ENCODE measurements at places on chromosomes 5 and 9.

DNA sequence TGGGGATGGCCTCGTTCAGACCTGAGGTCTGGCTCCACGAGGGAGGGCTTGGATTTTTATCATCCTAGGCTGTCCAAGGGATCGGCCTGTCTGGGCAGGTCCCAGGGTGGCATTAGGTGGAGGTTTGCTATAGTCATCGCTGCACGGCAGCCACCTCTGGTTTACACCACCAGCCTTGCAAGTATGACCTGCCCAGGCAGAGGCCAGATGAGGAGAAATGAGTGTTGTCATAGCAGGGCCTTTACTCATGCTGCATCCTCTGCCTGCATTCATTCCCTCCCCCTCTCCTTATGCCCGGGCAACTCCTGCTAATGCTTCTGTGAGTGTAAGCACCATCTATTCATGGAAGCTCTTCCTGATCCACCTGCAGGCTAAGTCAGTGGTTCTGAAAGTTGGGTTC, 15.3 kb upstream of the NDST1 start:
- DNase-seq: no peak

- no peak for DNase-seq
Measured at GRCh38 chr5:1726956-1727355, 72.7 kb downstream of the MRPL36 start.

- peak; percentile 59 for DNase-seq
Measured at GRCh38 chr5:64811050-64811640, 42.4 kb downstream of the CWC27 start.

- no peak for DNase-seq
Measured at GRCh38 chr9:134548618-134549017, 93.0 kb upstream of the COL5A1 start.

GRCh38 chr5:110007101-110007500, 317.4 kb downstream of the MAN2A1 start:
- DNase-seq: no peak

GRCh38 chr5:79329453-79329852, 93.5 kb downstream of the JMY start:
- no peak for DNase-seq

DNA sequence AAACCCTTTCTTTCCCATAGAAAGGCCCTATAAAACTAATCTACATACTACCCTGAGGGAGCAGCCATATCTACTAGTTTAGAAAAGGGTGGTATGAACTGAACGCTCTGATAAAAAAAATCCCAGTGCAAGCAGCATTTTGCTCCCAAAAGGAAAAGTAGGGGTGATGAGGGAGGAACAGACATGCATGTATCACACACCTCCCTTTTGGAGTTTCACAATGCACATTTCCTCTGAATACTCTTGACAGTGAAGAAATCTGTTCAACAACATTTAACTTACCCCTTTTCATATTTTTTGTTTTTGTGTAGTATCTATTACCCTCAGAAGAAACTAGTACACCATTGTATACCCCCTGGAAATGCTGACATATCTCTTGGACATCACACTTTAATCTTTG, 411.4 kb downstream of the MAT2B start:
- no peak for DNase-seq

DNA sequence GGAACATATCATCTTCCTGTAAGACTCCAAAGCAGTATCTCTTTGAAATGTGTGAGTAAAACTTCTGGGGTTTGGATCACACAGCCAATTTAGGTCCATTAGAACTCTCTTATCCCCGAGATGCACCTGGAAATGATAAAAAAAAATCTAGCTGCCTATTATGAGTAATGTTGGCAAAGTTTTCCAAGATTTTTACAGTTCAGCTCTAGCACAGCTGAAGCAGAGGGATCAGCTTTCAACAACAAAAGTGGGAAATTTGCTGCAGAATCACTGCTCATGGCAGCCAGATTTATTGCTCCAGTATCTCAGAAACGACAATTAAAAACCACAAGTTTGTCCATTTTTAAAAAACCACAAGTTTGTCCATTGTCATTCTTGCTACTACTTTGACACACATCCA, 292.2 kb downstream of the IRX2 start:
- no peak for DNase-seq

DNA sequence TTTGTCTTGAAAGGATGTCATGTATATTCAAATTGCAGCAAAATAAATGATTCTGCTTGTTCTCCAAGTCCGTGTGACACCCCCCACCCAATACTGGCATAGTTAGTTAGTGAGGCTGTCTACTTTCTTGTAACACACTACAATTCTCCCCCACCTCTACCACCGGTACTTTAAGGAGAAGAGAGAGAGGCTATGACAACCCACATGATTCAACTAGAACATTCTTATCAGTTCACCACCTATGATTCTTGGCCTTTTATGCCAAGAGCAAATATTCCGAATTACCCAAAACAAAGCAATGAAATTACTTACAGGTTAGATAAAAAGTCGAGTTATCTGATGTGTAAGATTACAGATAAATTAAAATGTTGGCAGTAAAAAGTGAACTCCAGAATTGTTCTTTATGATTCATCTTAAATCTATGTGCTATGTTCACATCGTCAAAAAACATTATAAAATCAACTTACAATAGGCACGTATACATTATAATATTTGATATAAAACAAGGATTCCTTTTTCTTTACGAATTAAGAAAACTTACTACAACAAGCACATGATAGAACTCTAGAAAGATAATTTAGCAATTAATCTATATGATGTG, 14.4 kb downstream of the MEF2C start:
- no peak for DNase-seq

DNA sequence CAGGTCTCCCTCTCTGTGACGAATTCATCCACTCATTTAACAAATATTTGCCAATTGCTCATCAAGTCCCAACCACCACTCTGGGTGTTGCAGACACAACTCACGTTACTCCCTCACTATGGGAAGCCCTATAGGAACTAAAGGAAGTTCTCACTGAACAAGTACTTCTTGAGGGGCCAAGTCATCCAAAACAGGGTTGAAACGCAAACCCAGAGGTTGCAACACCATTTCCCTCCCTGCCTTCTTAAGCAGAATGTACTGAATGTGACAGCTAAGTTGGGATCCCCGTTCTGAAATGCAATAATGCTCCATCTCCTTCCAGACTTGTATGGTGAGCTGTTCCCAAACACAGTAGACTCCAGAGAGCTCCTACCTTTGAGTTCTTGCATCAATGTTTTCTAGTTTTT, 34.3 kb downstream of the EPB41L4B start:
- no peak for DNase-seq

- no peak for DNase-seq
Measured at GRCh38 chr9:101579711-101580545, 14.8 kb downstream of the PPP3R2 start.

GRCh38 chr5:95148453-95148852, 136.4 kb downstream of the MCTP1 start:
- DNase-seq: no peak

- DNase-seq: peak; percentile 67
Measured at GRCh38 chr9:71249729-71250317, 128.4 kb upstream of the TRPM3 start.

DNA sequence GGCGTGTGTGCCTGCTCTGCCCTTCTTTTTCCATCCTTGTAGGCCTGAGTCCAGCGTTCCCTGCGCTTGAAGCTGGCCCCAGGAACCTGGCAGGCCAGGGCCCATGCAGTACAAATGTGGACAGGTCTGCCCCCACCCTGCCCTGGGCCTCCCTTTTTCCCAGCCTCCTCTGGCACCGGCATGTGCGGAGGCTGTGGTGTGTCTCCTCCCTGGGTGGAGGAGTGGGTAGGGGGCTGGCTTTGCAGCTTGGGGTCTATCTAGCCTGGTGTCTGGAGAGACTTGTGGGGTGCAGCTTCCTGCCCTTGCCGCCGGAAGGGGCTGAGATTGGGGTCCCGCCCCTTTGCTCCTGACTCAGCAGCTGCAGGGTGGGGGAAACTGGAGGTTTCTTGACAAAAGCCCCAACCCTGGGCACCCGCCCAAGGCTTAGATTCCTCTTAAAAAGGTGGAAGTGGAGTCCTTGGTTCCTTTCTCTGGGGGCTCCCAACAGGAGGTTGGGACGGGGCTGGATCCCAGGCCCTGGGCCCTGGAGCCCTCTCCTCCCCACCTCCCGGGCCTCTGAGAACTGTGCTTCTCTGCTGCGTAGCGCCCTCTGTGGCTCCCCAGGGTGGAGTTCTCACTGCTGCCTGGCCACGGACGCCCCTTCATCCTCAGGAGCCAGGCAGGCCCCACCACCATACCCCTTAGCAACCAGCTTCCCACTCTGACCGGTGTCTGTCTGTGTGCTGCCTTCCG, 18.0 kb downstream of the RXRA start:
- DNase-seq: no peak

DNA sequence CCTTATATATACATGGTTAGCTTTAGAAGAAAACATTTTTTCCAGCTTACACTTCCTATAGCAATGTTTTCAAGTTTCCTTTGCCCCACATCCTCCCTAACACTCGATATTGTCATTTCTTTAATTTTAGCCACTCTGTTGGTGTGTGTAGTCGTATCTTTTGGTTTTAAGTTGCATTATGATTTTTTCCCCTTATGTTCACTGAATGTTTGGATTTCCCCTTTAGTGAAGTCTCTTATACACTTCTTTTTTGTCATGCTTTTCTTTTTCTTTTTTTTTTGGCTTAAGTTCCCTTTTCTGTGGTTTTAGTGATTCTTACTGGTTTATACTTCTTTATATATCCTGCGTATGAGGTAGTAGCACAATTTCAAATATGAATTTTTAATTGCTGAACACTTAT, 58.8 kb downstream of the KDM4C start:
- peak; percentile 25 for DNase-seq

DNA sequence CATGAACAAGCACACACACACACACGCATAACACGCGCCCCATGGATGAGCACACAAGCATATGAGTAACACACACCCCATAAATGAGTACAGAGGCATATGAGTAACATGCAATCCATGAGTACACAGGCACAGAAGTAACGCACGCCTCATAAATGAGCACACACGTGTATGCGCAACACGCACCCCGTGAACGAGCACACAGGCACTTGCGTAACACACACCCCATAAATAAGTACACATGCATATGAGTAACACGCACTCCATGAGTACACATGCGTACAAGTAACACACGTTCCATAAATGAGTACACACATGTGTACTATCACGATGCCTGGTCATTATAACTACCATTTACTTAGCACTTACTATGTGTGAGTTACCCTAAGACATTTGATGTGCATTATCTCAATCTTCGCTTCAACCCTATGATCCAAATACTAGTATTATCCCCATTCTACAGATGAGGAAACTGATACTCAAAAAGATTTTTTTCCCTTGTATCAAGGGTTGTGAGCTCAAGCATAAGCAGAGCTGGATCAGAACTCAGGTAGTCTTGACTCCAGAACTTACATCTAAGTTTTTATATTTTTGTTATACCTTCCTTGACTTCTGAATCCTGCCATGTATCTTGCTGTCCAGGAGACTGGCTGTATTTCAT, 7.7 kb downstream of the MED27 start:
- DNase-seq: no peak

GRCh38 chr9:125425170-125425897, 163.7 kb downstream of the GAPVD1 start:
- DNase-seq: no peak

GRCh38 chr5:73682176-73682575, 56.2 kb downstream of the ARHGEF28 start:
- no peak for DNase-seq

DNA sequence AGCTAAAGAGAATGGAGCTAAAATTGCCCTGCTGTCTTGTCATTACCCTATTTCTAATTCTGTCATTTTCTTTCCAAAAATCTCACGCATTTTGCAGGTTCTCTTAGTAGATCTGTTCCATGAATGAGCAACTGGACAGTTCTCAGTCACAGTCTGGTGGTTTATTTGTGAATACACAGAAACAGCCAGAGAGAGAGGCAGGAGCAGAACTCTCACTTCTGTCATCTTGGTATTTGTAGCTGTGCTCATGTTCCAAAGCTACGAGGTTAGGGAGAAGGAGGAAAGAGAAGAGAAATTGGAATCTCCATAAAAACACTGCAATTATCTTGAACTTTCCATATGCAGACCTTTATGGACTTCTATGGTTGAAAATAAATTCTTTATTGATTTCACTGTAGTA, 118.0 kb upstream of the OR13F1 start:
- no peak for DNase-seq

GRCh38 chr9:38009035-38009501, 60.0 kb downstream of the SHB start:
- DNase-seq: no peak

DNA sequence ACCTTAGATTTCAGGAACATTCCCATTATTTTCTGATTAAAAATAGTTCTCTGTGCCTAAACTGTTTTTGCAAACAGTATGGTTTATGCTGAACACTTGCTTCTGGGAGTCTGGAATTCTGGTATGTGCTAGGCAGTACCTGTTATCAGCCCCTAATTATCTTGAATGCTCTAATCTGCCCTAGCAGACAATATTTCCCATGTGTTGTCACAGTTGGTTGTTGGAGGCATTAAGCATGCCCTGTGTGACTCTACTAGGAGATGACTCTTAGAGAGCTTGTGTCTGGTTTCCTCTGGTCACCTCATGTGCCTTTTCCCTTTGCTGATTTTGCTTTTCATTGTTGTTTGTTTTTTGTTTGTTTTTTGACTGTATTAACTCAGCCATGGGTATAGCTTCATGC, 36.6 kb downstream of the UHRF2 start:
- DNase-seq: no peak

GRCh38 chr5:19690978-19691377, 297.0 kb downstream of the CDH18 start:
- DNase-seq: no peak

DNA sequence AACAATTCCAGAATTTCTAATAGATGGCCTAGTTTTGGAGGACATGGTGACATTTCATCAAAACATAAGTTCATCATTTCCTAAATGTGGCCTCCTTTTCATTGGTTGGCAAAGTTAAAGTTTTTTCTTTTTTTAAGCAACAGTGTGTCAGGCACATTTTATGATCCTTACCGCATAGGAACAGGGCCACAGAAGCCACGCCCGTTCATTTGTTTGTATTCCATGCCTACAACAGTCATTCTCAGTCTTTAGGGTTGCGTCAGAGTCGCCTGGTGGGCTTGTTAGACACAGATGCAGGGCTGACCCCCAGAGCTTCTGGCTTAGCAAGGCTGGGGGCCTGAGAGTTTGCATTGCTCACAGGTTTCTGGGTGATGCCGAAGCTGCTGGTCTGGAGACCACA, 130.2 kb downstream of the HSD17B3 start:
- DNase-seq: no peak

DNA sequence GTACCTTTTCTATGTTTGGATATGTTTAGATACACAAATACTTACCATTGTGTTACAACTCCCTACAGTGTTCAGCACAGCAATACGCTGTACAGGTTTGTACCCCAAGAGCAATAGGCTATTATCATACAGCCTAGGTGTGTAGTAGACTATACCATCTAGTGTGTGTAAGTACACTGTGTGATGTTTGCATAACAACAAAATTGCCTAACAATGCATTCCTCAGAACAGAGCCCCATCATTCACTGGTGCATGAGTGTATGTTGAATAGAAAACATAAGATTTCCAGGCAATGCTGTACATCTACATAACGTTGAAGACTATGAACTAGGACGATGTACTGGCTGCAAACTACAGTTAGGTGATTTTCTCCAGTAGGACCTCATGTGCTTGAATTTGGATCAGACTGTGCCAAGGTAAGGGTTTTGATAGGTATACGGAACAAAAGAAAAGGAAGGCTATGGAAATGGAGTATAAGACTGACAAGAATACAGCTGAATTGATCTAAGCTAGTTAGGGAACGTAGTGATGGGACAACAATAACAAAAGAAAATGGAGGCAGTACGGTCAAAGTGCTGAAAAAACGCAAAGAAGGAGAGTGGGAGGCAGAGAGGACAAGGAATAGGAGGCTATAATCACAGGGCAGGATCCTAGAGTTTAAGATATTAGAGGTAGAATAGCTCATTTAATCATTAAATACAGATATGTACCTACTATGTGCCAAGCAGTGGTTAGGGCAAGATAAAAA, 46.9 kb downstream of the FNIP1 start:
- DNase-seq: no peak

Data from KBM-7 (cell line).